ENCODE measurements at places on chromosomes 12 and 14.
A peak's percentile ranks its signal among the peaks of the same experiment; 100 is the strongest.

DNA sequence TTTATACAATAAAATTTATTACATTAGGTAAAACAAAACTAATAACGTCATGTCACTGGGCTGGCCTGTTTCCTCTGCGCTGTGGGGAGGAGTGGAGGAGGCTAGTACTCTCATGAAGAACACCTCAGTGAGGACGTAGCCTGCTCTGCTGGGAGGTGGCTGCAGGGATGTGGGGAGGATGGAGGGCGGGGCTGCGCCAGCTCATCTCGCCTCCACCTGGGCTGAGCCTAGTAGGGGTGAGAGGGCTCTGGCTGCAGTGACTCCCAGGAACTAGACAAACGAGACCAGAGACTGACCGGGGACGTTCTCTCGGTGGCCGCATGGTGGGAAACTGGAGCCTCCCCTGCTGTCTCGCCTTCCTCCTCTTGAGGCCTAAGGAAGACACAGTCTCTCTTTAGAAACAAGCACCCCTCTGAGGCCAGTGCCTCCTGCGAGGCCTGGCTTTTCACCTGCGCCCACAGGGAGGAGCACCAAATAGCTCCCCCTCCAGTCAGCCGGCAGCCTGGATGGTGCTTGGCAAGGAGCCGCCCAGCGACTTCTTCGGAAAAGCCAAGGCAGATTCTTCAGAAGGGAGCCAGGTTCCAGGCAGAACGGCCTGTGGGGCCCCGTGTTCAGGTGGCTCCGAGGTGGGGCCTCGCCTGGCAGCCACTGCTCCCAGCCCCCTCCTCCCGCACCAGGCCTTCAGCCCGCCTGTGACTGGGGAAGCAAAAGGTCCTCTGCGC is 62.4 kb downstream of the PLEKHG3 start:
- no peak for DNase-seq

- DNase-seq = no peak
These were observed 237.3 kb downstream of the CCDC59 start for GRCh38 chr12:82120901-82121300.

DNA sequence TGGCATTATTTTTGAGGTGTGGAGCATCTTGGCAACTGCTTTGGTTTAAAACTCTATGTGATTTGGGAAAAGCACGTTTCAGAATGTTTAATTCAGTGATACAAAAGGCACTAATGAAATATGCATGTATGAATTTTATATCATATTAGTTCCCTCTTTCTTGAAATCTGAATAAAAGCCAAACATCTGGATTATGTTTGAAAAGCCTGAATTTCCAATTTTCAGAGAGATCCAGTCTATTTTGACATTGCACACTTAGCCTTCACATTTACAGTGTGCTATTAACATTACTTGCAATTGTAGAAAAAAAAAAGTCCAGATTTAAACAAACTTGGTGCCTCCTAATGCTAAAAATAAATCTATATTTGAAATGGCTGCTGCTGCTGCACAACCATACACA is 219.1 kb upstream of the NPAS3 start:
- no peak for DNase-seq

DNA sequence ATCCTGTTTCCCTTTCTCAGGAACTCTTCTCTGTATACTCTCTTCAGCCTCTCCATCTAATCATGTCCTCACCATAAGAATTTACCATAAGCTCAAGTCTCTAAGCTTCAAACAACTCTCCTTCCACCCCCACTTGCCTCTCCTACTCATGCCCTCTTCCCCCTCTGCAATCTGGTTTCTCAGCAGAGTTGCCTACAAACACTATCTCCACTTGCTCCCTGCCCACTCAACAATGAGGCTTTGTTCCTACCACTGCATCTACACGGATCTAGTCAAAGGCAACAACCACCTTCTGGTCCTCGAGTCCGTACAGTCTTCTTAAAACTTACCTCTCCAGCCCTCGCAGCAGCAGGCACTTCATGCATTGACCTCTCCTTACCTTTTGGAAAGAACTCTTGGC is 17.2 kb upstream of the FBLN5 start:
- no peak for DNase-seq

DNA sequence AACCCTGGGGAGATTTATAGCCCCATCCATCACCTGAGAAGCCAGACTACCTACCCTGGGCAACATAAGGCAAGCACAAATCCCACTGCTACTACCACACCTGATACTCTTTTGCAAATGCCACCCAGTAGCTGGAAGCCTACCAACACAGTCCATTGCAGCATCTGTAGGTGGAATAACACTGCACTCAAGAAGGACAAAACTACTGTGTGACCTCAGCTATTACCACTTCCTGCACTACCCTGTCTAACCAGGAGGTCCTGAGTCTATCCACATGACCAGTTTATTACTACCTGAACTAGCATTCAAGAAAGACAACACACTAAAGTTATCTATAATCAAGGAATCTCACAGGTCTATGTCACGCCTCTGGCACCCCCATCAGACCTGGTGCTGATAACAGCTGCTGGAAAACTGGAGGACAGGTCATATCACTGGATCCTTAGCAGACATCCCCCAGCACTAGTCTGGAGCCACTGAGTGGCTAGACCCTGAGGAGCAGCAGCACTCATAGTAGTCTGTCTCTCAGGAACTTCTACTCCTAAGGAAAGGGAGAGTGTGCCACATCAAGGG is 2.9 kb upstream of the CLEC1A start:
- DNase-seq = no peak

DNA sequence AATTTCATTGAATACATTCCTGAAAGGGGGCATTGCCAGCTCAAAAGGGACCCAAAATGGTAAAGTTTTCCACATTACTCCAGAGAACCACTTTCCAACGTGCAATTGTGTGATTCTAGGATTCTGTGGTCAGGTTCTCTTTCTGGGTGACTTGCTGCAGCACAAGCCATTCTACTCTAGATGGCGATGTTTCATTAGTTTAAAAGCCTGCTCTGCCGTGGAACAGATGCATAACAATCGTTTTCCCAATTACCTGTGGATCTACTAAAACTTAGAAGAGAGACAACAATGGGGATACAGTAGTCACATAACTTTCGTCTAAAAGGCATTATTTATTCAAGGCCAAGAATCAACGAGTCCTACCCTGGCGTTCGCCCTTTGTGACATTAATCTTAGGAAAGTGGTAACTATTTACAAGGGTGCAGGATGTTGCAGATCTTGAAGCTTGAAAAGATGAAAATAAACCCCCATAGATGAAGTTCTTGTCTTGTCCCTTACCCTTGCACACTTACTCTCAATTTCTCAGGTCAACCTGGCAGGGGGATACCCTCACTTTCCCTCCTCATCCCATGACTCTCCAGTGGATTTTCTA is 400.9 kb downstream of the SNAPC1 start:
- DNase-seq = peak; percentile 76

GRCh38 chr14:27688841-27689444 is 1077.6 kb upstream of the FOXG1 start:
- DNase-seq = no peak

GRCh38 chr14:102805371-102805891 is 28.2 kb downstream of the TRAF3 start:
- no peak for DNase-seq

GRCh38 chr12:52438305-52439301 is 4.4 kb upstream of the KRT75 start:
- DNase-seq = no peak

DNA sequence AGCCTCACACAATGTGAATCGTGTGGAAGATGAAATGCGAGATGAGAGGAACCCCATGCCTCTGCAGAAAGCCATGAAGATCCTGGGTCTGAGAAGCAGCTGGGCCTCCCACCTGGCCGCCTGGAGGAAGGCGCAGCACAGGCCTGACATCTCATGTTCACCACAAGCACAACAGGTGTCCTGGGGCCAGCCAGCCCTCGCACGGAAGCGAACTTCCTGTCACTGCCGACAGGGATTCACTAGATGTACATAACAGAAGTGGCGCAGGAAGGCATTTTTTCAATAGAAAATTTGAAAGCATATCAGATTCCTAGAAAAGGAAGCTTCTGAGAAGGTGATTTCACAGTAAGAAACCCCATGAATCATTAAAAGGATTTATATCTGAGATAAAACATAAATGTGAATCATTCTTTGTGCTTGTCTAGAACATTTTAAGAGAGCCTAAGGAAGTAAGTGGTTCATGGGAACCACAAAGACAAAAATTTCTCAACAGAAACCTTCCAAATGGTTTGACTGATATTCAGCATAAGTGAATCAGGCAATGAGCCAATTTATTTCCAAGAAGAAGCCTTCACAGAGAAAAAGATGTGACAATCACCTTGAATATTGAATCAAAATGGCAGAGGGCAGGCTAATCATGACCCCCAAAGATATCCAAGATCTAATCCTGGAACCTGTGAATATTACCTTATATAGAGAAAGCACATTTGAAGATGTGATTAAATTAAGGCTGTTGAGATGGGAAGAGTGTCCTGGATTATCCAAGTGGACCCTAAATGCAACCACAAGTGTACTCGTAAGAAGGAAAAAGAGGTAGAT is 311.9 kb downstream of the DUSP6 start:
- DNase-seq = no peak

GRCh38 chr14:73944432-73945158 is 5.3 kb downstream of the FAM161B start:
- DNase-seq = no peak

DNA sequence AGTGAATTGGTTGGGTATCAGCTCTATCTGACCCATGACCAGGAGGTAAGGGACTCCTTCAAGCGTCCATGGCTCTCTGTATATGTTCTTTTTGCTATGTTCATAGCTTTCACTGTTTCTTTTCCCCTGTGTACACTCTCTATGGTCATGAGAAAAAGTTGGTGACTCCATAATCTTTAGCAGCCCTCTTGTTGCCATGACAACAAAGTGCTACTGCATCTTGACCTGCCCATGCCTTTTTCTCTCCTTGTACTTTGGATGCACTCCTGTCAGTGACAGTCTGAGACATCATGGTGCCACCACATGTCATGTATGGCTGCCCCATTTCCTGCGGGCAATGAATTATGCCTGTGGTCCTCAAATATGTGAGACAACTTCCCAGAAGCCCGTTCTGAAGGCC is 280.2 kb downstream of the TMEM121 start:
- no peak for DNase-seq

DNA sequence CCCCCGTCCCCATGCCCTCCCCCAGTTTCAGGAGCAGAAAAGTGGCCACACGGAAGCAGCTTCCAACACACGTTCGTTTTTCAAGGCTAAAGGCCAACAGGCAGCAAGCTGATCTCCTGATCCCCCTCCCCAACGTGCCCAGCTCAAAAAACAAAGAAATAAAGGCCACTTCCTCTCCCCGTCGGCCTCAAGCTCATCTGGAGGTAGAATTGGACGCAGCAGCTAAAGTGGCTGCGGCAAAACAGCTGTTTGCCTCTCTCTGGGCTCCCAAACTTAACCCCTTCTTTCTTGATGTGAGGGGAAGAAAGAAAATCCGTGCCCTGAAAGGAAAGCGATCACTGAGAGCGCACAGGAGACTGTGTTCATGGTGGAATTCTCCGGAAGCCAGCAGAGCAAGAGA is 66.3 kb downstream of the SCARB1 start:
- DNase-seq = no peak

GRCh38 chr12:98699586-98699985 is 54.5 kb downstream of the APAF1 start:
- no peak for DNase-seq

- DNase-seq = no peak
These were observed 394.9 kb downstream of the CCDC91 start for GRCh38 chr12:28585146-28585545.

- DNase-seq = no peak
These were observed 9.1 kb upstream of the DPF3 start for GRCh38 chr14:72902801-72903530.

- no peak for DNase-seq
These were observed 24.6 kb upstream of the LTBP2 start for GRCh38 chr14:74636424-74637177.

GRCh38 chr14:106657460-106657859 is 1131.1 kb downstream of the TMEM121 start:
- DNase-seq = no peak

- DNase-seq = peak; percentile 56
These were observed 118.4 kb upstream of the EVL start for GRCh38 chr14:99946652-99947489.

DNA sequence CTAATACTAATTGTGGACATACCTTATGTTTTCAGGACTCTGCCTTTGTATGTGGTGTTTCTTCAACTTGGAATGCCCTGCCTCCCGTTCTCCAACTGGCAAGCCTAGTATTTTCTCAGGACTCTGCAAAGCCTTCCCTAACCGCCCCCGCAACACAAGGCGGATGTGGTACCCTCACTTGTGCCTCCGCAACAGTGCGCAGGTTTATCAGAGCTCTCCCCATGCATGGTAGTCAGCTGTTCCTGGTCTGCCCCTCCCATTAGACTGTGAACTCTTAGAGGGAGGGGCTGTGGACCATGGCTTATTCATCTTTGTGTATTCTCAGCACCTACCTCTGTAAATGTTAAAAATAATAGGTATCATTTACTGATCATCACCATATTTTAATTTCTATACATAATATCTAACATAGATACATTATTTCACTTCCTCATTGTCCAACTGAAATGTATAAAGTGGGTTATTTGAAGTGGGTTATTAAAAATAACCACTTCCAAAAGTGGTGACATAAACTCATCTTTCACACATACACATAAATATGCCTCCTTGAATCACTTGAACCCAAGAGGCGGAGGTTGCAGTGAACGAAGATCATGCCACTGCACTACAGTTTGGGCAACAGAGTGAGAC is 9.0 kb downstream of the LPAR5 start:
- no peak for DNase-seq

DNA sequence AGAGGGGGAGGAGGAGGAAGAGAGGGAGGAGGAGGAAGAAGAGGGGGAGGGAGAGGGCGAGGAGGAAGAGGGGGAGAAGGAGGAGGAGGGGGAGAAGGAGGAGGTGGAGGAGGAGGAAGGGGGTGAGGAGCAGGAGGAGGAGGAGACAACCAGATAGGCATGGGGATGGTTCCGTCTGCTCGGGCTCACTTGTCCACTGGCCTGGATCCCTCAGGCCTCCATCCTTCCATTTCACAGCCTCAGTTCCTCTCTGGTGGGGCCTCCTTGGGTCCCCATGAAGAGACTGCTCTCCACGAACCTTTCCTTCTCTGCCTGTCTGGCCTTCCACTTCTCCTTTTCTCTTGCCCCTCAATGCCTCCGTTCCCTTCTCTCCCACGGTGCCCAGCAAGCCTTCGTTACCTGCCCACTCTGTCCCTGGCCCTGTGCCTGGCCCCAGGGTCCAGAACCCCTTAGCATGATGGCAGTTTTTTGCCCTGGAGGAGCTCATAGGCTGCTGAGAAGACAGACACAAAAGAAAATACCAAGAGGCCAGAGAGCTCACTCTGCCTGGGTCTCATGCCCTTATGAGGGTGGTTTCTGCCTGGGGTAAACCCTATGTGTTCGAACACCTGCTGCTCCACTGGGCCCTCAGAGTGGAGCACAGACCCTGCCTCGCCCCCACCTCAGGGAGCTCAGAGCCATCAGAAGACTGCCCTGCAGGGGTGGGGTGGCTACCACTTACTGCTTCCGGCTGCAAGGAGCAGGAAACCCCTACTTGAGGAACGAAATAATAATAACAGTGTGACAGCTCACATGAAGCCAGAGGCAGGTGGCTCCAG is 11.7 kb upstream of the CACNA2D4 start:
- DNase-seq = no peak

DNA sequence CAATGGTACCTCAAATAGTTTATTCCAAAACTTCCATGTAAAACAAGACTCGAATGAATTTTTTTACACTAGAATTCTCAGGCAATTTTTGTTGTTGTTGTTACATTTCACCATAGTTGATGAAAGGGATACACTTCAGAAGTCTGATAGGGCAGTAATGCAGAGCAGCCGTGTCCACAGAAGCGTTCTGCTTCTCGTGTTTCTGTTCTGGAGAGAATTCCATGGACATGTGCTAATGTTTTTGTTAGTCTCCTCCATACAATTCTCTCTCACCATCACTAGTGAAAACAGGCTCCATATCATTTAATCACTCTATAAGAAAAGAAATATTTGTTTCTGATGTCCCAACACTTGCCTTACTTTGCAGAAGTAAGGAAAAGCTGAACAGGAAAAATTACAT is 606.1 kb downstream of the SLC16A7 start:
- no peak for DNase-seq

Data from NCI-H2171 (cell line).